HT-29 (cell line): ENCODE measurements at places on chromosomes 1 and 21.

DNA sequence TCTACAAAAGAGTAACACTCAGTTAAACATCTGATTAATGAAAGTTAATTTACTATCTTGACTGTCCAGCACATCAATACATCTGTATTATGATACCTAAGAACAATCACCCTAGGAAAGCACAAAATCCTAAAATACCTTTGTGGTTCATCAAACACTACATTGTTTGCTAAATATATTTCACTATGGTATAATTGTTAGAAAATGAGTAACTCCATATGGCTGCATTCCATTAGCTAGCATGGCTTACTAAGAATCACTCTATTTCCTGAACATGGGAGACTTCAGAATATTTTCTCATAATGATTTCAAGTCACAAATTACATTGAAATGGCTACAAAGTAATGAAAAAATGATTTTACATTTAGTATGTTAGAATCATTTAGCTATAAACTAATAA, 12.5 kb downstream of the TRMT1L start:
- DNase-seq, result no peak

DNA sequence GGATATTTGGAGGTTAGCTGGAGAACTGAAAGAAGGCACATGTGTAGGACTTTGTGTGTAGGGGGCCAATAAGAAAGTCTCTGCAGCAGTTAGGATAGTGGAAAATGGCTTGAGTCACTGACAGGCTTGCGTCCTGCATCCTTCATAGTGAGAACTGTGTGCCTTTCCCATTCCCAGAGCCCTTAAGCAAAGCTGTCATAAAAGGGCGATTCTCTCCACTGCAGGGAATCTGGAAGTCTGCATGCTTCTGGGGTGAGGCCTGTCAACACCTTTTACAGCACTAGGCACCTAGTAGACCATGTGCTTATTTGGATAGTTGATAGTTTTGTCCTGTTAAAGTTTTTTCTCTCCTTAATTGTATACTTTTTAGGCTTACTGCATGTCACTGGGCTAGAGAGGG, 39.4 kb upstream of the MACF1 start:
- DNase-seq, result no peak

DNA sequence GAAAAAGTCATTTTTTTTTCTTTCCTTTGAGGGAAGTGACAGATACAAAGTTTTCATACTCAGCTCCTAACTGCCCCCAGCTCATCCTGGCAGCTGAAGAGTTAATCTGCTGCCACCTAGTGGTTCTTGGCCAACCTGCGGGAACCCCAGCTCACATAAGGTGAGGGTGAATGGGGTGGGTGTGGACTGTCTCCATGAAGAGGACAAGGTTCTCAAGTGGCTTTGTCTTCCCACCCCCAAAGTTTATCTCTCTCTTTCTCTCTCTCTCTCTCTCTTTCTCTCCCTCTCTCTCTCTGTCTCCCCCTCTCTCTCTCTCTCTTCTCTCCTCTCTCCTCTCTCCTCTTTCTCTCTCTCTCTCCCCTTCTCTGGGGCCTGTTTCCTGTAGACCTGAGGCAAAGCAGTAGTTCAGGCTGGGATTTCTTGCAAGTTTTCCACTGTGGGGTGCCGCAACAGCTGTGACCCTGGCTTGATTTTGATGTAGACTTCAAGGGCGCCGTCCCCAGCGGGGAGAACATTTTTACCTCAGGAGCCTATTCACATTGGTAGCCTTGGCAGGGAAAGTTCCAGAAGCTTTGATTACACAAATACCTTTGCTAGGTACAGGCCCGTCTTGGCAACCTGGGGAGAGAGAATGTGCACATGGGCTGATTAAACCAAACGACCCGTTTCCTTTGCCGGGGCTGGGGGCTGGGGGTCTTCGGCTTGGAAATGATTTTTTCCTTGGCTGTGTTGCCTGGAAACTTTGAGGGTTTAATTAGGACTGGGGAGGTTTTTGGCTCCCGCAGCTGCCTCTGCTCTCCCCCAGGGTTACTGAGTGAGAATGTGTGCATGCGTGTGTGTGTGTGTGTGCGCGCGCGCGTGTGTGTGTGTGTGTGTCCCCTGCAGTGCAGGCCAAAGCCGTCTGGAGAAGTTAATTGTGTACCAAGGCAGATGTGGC, 135.9 kb downstream of the TM2D1 start:
- peak; percentile 81 for DNase-seq

DNA sequence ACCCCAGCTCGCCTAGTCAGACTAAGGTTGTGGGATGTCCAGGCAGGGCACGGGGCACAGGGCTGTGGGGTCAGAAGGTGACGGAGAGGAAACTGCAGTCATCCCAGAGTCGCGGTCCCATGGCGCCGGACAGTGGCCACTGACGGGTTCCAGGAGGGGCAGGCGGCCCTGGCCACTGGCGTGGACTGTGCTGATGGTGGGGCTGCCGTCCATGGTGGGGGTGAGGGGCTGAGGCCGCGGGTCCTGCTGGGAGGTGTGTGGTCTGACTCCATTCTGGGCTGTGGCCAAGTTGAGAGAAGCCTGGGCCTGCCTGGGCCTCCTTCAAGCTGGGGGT, 32.0 kb downstream of the PCNT start:
- DNase-seq, result no peak

DNA sequence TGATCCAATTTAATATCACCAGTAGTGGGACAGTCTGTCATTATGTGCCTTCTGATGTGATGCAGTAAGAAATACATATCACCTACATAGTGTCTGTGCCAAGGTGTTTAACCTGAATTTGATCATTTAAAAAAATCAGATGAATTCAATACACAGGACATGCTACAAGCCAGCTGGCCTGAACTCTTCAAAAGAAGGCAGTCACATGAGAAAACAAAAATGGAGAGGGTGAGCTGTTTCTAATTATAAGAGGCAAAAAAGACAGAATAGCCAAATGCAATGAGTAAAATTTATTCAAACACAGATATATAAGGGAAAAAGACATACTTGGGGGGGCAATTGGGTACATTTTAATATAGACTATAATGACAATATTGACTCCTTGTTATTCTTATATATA, 66.5 kb downstream of the ST3GAL3 start:
- no peak for DNase-seq

DNA sequence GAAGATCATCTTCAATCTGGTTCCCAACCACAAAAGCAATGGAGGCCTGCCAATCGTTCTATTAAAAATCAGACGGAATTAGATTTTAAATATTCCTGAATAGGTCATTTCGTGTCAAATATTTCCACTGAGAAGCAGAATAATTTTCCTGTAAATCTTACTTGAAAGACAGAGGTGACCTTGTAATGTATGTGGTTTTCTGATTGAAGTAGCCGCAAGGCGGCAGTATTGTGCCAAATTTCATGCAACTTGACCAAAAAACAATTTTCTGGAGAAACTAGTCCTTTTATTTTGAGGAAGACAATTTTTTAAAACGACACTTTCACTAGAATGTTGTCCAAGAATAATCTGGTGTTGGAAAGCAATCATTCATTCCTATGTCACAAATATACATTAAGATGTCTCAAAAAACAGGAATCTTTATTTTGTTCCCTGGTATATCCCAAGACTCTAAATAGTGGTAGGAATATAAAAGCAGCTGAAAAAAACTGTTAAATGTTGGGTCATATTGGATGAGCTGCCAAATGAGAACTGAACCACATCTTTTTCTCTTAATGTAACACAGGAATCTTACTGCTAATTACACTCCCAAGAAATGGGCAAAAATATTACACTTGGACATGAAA, 33.6 kb downstream of the SPAG17 start:
- DNase-seq, result peak; percentile 67

DNA sequence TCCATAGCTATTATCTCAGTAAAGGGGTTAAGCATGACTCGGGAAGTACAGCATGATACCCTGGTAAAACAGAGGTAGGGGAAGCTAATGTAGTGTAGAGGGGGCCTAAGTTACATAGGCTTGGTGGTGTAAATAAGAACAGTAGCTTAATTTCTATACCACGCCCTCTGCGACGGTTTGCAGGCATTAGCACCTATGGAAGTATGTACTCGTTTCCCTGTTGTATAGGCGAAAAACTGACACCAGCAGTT, 470 bp upstream of the NAXE start:
- no peak for DNase-seq

GRCh38 chr1:160634543-160635491, 12.0 kb downstream of the SLAMF1 start:
- no peak for DNase-seq

DNA sequence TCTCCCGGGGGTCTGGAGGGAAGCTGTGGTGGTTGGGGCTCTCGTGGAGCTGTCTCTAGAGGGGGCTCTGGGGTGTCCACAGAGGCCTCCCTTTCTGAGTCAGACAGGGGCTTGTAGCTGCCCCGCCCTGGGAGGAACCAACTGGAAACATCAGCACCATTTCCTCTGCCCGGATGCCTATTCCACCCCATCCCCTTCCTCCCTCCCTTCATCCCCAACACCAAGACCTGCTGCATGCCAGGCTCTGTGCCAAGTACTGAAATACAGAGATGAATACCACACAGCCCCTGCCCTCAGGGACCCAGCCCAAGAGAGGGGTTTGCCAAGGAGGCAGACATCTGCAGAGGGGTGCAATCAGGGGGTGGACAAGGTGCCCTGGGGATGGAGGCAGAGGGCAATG, 125.6 kb upstream of the ADAR start:
- no peak for DNase-seq

- DNase-seq, result peak; percentile 98
These were observed at the start of gene NUF2 for GRCh38 chr1:163321311-163322305. NUF2 (plus strand) TSS chr1:163321954; CDS start chr1:163326052, 4,098 bp downstream.

DNA sequence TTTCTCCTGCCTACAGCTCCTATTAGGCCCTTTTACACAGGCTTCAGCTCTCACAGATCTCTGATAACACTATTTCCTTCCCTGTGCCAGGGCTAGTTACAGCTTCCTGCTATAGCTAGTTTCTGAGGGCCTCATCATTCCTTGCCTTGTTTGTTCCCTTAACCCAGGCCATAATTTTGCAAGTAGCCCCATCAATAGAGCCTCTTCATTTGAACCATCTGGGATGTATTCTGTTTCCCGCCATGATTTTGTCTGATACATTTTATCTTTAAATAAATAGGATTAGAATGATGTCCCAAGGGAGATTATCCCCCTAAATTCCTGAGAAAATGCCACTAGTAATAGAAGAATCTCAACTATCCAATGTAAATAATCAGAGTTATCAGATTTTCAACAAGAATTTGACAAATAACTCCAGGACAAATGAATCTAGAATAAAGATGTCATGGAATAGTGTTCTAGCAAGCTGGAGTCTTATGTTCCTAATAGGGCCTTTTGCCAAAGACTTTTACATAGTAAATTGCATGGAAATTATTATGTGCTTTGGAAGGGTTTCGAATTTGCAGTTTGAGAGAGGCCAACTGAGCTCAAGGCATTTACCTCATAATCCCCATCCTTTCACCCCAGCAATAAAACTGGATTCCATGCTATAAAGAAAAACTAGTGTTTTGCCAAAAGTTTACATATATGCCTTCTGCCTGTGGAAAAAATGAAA, 16.1 kb downstream of the IFT25 start:
- DNase-seq, result no peak

DNA sequence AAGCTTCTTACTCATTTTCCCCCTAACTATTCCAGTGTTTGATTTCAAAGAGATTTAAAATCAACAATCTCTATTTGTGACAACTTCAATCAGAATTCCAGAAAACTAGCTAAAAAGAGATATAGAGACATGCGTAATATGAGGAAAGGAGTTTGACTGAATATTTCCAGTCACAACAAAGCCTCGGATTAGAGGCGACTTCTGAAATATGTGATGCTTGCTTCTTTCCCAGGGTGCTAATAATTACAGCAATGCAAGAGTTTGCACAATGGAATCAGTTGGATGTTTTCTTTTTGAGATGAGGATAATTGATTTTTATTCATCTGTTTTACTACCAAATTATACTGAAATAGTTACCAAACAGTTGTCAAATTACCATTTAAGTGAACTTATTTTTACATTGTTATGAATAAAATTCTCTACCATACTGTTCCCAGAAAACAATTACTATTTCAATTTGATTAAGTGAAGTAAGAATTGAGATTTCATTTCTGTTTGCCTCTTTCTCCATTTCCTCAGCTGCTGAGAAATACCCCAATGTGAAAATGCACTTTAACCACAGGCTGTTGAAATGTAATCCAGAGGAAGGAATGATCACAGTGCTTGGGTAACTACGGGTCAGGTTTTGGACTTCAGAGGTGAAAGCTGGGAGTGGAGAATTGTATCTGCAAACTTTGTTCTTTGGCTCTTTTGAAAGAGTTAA, 28.1 kb downstream of the KMO start:
- no peak for DNase-seq

- peak; percentile 21 for DNase-seq
These were observed 32.7 kb downstream of the TM2D1 start for GRCh38 chr1:61692155-61692800.

- peak; percentile 76 for DNase-seq
These were observed 111.4 kb upstream of the ARTN start for GRCh38 chr1:43822040-43822690.

DNA sequence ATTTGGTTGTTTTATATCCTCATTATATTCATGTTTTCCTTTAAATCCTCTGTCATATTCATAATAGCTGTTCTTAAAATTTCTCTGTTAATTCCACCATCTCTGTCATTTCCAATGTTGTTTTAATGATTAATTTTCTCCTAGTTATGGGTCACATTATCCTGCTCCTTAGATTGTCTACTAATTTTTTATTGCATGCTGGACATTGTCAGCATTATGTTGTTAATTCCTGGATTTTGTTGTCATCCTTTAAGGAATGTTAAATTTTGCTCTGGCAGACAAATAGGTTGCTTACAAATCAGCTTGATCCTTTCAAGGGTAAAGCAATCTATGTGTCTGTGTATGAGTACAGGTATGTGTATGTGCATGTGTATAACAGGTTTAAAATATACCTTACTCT, 393.8 kb upstream of the POU3F1 start:
- no peak for DNase-seq

DNA sequence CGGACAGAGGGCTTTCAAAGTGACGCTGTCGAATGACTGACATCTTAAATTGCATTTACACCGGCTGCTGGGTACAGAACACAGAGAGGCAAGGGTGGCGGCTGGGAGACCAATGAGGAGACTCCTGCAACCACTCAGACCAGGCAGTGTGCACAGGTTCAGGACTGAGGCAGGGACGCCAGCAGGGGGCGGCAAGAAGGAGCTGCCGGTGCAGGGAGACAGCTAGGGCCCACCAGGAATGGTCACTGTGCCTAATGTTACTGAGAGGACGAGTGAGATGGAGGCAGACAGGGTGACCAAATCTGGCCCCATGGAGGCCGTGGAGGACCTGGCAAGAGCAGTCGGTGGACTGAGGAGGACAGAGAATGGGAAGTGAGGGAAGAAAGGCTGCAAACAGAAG, 23.5 kb downstream of the GLIS1 start:
- DNase-seq, result peak; percentile 20

GRCh38 chr1:151989211-151989862, 4.3 kb downstream of the S100A10 start:
- DNase-seq, result peak; percentile 51

DNA sequence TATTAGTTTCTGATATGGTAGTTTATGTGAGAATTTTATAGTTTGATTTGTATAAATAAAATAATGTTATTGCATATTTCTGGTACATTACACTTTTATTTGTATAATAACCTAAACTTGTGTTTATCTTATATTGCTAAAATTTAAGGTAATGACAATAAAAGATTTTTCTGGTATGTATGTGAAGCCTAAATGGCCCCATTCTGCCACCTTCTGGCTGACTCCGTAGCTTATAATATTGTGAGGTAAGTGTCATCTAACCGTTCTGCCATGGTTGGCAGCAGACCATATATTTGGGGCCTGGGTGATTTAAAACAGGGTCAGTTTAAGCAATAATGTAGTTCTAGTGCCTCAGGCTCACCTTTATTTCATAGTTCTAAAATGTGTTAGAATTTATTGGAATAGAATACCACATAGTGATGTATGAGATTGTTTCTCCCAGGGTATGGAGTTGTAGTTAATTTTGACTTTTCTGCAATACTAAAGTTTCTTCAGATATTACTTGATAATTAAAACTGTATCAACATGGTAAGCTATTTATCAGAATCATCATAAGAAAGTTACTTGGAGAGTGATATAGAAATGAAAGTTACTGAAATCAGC, 21.2 kb upstream of the PRKACB start:
- DNase-seq, result peak; percentile 78
